ENCODE measurements at places on chromosomes 3 and 15.
A peak's percentile ranks its signal among the peaks of the same experiment; 100 is the strongest.

GRCh38 chr3:166473501-166473900 lies 636.3 kb upstream of the BCHE start:
- DNase-seq, result no peak

- DNase-seq, result peak; percentile 70
Observed at GRCh38 chr15:98850961-98851572, 156.5 kb downstream of the PGPEP1L start.

GRCh38 chr3:151262871-151263525 lies 15.3 kb downstream of the P2RY14 start:
- peak; percentile 40 for DNase-seq

- DNase-seq, result no peak
Observed at GRCh38 chr3:52140000-52140399, 14.2 kb downstream of the POC1A start.

GRCh38 chr15:51185213-51186159 lies 90.8 kb upstream of the TNFAIP8L3 start:
- no peak for DNase-seq

- DNase-seq, result no peak
Observed at GRCh38 chr3:187212196-187212545, 14.9 kb downstream of the RTP1 start.

DNA sequence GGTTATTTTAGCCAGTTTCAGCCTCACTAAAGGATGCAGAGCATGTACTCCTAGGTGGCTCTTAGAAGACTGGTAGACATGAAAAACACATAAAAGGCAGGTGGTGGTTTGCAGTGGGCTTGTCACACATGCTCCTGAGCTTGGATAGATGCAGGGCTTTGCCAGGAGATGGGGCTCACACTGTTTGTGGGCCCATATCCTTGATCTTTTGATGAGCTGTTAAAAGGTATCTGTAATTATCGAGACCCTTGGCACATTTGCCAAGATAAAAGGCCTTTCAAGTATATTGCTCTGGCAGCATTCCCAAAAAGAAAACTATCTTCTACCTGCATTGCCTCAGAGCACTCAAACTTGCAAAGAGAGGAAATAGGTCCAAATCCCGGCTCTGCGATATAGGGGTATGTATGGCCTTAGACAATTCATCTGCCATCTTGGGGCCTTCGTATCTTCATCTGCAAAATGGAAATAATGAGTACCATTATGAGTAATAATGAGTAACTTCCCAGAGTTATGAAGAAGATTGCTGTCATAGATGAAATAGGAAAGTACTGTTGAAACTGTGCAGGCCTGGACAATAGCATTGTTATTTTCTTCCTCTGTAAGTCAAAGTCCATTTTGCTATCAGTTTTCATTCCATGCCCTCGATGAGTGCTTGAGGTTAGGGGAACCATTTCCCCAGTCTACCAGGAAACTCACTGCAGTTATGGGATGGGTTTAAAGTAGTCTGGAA lies 172.7 kb downstream of the SYNPR start:
- no peak for DNase-seq

GRCh38 chr3:70276901-70277300 lies 35.5 kb downstream of the MDFIC2 start:
- no peak for DNase-seq

DNA sequence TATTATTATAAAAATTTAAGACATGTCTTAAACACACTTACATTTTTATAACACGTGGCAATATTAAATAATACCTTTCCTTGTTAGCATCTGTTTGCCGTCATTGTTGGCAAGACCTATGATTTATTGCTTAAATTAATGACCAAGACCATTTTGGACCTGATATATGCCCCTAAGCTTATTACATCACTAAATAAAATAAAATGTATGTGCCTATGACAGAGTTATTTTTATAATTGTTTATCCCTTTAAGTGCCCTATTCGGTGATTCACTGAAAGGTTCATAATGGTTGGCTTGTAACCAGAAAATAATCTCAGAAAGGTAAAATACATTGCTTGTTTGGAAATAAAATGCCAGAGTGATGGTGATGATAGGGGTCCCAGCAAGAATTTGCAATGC lies 17.5 kb downstream of the CDIN1 start:
- no peak for DNase-seq

DNA sequence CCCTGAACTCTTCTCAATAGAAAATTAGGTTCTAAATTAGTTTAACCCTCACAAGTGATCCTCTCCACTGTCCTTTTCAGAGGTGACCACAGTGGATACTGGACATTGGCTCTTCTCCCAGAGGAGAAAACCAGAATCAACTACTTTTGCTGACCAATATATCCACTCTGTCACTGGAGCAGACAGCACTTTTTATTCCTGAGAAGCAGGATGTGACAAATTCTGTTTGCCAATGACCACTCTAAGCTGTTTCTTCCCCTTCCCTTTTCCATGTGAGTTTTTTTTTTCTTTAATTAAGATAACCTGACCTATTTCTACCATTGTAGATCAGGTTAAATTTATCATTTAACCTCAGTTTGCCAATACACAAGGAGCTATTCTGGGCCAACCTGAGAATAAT lies 79.7 kb upstream of the ZNF280D start:
- DNase-seq, result no peak

DNA sequence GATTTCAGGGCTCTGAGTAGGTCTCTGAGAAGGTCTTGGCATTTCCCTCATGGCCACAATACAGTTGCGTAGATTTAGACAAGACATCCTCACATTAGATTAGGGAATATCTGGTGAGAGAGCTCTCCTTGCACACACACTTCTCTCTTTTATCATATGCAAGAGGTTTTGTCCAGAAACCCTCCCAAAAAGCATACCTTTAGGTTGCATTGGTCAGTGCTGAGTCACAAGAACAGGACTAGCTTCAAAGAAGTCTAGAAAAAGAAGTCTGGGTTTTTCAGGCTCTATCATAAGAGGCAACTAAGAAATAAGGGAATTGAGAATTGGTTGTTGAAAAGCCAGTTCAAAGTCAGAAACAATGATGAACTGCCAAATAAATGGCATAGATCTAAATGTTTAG lies 40.1 kb upstream of the MITF start:
- DNase-seq, result no peak

GRCh38 chr15:47095833-47096232 lies 621.5 kb upstream of the SEMA6D start:
- DNase-seq, result no peak

DNA sequence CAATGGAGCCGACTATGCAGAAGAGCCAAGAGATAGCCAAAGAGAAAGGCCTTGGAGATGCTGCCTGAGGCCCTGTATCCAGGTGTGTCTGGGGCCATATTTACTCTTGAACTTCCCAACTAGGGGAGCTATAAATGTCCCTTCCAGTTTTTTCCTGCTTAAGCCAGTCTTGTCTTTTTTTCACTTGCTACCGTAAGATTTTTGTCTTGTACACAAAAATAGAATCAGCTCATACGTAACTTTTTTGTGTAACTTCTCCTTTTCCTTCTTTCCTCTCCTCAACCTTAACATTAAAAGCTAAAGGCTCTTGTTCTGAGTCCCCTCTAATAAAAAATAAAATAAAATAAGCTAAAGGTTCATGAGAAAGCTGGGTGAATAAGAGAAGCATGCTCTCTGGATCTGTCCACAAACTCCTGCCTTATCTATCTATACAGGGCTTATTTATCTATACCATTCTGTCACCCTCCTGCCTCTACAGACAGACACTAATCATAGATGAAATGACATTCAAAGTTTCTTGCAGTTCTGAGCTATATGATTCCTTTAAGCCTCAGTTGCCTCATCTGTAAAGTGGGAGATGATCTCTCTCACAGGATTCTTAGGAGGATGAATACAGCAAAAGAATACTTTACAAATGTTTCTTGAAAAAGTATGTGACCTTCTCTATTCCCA lies 4.6 kb downstream of the SUMF1 start:
- no peak for DNase-seq

DNA sequence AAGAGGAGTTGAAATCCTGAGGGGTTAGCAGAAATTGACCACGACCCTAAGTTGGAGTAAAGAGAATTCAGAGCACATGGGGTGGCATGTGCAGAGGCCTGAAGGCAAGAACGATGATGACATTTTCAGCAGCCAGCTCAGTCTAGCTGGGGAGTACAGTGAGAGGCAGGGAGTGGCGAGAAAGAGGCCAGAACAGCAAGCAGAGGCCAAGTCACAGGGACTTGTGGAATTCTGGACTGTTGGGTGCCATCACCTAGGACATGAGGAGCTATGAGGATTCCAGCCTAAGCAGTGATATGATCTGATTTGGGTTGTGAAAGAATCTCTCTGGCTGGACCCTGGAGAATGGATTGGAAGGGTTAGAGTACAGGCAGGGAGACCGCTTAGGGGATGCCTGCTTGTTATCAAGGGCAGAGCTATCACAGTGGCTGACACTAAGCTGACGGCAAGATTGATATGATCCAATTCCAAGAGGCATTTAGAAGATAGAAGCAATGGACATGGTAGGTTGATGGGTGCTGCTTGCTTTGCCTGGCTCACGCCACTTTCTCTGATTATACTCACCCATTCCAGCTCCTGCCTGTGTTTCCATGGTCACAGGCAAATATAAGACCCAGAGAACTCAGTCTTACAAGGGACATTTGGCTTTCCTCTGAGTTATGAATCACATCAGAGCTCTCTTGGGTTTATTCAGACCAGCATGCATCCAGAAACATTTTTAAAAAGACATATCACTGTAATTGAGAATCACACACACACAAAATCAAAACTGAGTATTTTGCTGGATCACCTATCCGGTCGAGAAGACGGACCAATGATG lies 66.4 kb downstream of the LRTM1 start:
- no peak for DNase-seq
